ENCODE measurements at places on chromosomes 5 and 9.

- DNase-seq = peak; percentile 65
Measured at GRCh38 chr5:87120518-87121303, 147.0 kb upstream of the RASA1 start.

DNA sequence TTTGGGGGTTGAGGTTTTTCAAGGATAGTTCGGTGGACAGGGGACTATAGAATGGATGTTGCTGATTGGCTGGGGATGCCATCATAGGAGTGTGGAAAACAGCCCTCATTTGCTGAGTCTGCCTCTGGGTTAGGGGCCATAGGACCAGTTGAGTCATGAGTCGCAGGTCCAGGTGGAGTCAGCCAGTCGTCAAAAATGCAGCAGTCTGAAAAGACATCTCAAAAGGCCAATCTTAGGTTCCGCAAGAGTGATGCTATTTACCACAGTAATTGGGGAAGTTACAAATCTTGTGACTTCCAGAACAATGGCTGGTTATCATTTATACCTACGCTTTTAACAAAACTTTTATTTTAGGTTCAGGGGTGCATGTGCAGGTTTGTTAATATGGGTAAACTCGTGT, 276.0 kb upstream of the DMRT1 start:
- no peak for DNase-seq

- DNase-seq = no peak
Measured at GRCh38 chr5:133814152-133814551, 154.3 kb downstream of the C5orf15 start.

- no peak for DNase-seq
Measured at GRCh38 chr5:31770998-31771397, 132.1 kb downstream of the PDZD2 start.

DNA sequence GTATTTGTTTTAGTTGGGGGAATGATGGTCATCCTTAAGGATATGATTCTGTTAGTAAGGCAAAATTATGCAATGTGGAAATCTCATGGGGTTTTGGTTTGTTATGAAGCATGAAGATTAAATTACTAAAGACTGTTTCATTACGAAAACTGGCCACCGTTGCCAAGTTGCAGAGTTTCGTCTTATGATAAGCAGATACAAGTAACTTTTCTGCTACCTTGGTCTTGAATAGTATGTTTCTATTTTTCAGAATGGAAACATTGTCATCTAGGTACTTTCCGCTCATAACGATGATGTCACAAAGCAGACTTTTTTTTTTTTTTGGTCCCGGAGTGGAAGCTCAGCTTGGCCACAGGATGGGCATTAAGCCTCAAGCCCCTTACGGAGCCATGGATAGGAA, 4.2 kb downstream of the CCNI2 start:
- peak; percentile 75 for DNase-seq

- no peak for DNase-seq
Measured at GRCh38 chr5:113262674-113263073, 172.1 kb downstream of the TSSK1B start.
